PC-9 (cell line): ENCODE measurements at places on chromosomes 1 and 21. TPM values are rescaled to one million over a fixed set of nuclear protein-coding genes. Genes with fewer than 3 reads are reported as not detected.

ATP6V1G3 gene
- not detected in 2 replicates for total RNA-seq

SHE gene
- total RNA-seq: not detected in 2 replicates

NCAM2 gene
- not detected in 2 replicates for total RNA-seq

- no peak for DNase-seq
Measured at GRCh38 chr1:44777547-44777946, 2.2 kb downstream of the RPS8 start.

- no peak for DNase-seq
Measured at GRCh38 chr1:38141483-38141882, 94.9 kb upstream of the POU3F1 start.

DNA sequence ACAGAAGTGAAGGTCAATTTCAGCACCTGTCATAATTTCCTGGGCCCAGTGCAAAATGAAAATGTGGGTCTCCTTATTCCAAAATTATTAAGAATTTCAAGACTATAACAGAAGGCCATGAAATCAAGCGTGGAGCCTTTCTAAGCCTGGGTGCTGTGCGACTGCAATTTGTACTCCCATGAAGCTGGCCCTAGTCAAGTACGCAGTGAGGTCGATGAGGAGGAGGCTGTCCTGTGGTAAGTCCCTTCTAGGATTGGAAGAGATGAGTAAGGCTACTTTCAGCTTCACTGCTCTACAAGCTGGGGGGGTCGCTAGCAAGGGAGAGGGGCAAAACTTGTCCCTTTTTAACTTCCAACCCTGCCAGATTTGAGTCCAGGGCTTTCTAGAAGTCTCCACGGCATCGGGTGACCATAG, 410 bp upstream of the NUDC start:
- no peak for DNase-seq
